PC-9 (cell line): ENCODE measurements at places on chromosomes 5 and 9. TPM values are rescaled to one million over a fixed set of nuclear protein-coding genes. Genes with fewer than 3 reads are reported as not detected.

TICAM2 gene
- total RNA-seq, result 1.8 and 2.1 TPM in 2 replicates

DNA sequence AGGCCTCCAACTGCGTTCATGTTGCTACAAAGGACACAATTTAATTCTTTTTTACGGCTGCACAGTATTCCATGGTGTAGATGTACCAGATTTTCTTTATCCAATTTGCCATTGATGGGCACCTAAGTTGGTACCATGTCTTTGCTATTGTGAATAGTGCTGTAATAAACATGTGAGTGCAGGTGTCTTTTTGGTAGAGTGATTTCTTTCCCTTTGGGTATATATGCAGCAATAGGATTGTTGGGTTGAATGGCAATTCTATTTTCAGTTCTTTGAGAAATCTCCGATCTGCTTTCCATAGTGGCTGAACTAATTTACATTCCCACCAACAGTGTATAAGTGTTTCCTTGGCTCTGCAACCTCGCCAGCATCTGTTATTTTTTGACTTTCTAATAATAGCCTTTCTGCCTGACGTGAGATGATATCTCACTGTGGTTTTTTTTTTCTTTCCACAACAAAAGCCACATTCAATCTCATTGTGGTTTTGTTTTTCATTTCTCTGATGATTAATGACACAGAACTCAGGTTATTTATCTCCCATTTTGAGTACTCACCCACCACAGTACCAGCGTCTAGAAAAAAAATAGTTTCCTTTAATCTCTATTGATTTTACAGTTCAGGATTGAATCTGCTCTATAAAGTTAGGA is 21.9 kb downstream of the ARRDC3 start:
- DNase-seq, result no peak

DNA sequence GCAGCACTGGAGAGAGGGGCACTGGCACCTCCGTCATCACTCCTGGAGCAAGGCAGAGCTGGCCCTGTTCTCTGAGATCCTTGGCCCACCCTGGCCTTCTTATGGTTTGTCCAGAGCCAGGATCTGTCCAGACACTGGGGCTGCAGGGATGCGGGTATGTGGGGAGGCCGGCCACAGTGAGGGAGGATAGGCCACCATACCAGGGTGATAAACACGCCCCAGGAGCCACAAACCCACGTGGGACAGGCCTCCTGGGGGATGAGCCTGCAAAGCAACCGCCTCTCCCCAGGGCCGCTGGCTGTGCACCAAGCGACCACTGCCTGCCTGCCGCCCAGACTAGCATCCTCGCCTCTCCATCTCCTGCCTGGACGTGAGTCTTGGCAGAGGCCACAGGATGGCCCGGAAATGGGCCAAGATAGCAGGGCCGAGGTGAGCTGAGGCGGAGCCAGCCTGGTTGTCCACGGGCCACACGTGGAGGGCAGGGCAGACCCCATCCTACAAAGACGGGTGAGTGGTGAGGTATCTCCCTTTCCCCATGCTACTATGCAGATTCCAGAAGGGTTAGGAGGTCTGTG is 4.5 kb downstream of the OBP2A start:
- no peak for DNase-seq

DNA sequence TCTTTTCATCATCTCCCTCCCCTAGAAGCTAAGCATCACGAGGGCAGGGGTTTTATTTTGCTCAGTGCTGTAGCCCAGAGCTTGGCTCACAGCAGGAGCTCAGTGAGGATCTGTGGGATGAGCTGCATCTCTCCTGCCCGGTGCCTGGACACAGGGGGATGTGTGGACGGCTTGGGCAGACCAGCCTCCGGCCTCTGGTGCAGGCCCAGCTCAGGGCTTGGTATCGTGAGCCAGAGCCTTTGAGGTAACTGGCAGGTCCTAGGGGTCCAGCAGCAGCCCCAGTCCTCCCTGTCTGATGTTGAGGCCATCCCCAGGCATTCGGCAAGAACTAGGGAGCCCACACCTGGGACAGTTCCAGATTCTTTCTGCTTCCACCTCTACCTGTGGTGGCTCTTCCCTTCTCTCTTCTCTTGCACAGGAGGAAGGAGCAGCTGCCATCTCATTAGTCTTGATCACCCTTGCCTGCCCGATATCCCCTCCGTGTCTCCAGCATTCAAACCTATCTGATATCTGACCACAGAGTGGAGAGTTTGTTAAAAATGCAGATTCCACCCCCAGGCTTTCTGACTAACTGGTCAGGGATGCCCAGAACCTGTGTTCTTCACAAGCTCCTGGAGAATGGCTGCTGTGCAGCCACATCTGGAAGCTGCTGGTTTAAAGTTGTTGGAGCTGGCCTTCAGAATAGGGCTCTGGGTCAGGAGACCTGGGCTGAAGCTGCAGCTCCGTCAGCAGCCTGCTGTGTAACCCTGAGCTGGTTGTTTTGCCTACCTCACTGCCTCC is 7.9 kb upstream of the SLC6A7 start:
- no peak for DNase-seq

DNA sequence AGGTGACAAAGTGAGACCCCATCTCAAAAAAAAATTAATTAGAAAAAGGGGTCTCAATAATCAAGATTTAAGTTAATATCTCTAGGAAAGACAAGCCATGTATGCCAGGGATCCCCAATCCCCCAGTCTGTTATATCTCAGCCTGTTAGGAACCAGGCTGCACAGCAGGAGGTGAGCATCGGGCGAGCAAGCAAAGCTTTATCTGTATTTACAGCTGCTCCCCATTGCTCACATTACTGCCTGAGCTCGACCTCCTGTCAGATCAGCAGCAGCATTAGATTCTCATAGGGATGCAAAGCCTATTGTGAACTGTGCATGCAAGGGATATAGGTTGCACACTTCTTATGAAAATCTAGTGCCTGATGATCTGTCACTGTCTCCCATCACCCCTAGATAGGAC is 116.8 kb downstream of the TARS1 start:
- DNase-seq, result no peak

- no peak for DNase-seq
Measured at GRCh38 chr5:168408561-168409305, 77.5 kb upstream of the RARS1 start.
